ENCODE measurements at places on chromosomes 12 and 14.

DNA sequence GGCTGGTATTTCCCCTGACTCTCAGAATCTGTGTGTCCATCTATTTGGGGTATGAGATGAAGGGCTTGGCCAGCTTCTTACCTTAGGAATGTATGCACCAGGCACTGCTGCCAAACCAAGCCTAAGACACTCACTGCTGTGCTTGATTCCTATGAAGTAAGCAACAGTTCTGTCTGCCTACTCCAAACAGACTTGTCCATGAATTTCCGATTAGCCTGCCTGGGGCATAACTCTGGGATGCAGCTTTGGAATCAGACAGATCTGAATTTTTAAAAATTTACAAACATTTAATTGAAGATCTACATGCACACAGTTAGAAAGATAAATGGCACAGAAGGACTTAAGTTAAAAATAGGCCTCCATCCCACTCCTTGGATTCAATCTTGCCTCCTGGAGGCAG, 59.5 kb upstream of the JDP2 start:
- no peak for DNase-seq

DNA sequence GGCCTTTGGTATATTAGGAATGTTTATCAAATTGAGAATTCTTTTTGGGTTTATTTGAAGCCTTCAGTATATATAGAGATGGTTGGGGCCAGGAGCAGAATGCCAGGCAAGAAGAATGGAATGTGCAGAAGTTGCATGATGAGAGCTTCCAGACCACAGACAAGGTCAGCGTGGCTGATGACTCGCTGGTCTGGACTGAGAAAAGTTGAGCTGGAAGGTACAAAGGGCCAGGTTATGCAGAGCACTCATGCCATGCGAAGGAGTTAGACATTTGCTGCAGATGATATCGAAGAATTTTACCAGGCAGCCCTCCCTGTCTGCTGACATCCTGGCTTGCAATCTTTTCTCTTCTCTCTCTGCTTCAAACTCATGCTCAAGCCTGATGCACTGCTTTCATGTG, 196.2 kb upstream of the ARHGAP5 start:
- peak; percentile 74 for DNase-seq

GRCh38 chr14:94330857-94331256, 7.7 kb upstream of the SERPINA6 start:
- no peak for DNase-seq

- no peak for DNase-seq
These were observed 116.6 kb downstream of the BCL11B start for GRCh38 chr14:99155173-99156089.

DNA sequence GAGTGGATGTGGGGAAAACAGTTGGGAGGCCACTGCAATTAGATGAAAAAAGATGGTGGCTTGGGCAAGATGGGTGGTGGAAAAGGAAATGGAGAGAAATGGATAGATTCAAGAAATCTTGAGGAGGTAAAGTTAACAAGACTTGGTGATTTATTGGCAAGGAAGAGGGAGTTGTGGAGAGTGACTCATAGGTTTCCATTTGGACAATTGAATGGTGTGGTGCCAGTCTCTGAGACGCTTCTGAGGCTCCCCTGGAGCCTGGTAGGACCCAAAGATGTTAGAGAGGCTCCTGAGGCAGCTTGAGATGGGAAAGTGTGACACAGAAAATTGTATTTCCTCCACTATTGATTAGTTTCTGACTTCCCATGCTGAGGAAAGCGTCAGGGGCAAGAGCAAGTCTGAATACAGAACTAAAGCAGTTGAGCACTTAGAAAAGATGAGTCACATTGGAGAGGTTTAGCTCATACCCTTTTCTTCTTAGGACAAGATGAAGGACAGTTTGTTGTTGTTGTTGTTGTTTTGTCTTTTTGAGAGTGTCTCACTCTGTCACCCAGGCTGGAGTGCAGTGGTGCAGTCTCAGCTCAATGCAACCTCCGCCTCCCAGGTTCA, 4.5 kb downstream of the PRPF40B start:
- no peak for DNase-seq

GRCh38 chr12:115860619-115861018, 416.9 kb downstream of the MED13L start:
- no peak for DNase-seq

DNA sequence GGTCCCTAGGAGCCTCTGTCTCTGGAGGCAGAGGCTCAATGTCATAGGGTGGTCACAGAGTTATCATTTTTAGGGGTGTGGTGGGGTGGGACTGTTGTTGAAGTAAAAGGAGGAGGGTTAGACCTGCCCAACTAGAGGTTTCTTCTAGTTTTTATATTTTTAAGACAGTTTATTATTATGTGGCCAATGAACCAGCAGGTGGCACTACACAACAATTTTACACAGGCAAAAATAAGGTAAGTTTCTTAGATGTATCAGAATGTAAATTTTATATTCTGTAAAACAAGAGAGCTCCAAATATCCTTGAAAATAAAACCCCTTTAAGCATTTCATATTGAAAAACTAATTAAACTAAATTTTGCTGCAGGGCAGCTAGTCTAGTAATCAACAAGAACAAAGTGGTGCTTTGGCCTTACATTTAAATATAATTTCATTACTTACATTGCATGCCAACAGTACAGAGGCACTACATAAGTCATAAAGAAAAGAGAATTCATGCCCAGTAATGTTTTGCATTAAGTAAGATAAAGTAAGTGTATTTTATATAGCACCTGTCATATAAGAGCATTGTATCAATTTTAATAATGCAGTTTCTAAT, 22.2 kb upstream of the OVCH1 start:
- DNase-seq = peak; percentile 31
